ENCODE measurements at places on chromosomes 16 and 17.

GRCh38 chr17:66932311-66932710 lies 32.2 kb upstream of the CACNG4 start:
- DNase-seq: no peak

GRCh38 chr17:66340720-66341119 lies 38.3 kb downstream of the PRKCA start:
- no peak for DNase-seq

DNA sequence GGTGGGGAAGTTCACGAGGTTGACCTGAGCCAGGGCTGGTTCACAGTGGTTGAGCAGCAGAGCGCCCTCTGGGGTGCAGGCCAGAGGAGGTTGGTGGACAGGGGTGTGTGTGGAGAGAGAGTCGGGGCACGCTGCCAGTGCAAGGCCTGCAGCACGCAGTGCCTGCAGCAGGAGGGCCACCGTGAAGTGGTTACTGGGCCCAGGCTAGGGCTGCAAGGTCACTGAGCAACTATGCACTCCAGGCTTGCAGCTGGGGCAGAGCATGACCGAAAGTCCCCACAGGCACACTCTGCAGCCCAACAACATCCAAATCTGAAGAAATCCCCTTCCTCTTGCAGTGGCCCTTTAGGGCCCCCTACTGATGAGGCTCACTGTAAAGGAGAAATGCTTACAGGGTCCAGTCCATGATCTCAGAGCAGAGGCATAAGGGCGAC lies 89.1 kb upstream of the NOL11 start:
- DNase-seq: no peak

DNA sequence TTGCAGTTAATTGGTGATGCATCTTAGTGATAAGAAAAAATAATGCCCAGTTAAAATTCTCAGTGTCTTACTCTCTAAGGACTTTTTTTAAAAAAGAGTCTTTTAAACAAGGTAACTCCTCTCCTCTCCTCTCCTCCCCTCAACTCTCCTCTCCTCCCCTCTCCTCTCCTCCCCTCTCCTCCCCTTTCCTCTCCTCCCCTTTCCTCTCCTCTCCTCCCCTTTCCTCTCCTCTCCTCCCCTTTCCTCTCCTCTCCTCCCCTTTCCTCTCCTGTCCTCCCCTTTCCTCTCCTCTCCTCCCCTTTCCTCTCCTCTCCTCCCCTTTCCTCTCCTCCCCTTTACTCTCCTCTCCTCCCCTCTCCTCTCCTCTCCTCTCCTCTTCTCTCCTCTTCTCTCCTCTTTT lies 675.9 kb upstream of the RBFOX1 start:
- DNase-seq: no peak

- no peak for DNase-seq
Measured at GRCh38 chr16:29321585-29321984, 84.9 kb downstream of the NPIPB11 start.

DNA sequence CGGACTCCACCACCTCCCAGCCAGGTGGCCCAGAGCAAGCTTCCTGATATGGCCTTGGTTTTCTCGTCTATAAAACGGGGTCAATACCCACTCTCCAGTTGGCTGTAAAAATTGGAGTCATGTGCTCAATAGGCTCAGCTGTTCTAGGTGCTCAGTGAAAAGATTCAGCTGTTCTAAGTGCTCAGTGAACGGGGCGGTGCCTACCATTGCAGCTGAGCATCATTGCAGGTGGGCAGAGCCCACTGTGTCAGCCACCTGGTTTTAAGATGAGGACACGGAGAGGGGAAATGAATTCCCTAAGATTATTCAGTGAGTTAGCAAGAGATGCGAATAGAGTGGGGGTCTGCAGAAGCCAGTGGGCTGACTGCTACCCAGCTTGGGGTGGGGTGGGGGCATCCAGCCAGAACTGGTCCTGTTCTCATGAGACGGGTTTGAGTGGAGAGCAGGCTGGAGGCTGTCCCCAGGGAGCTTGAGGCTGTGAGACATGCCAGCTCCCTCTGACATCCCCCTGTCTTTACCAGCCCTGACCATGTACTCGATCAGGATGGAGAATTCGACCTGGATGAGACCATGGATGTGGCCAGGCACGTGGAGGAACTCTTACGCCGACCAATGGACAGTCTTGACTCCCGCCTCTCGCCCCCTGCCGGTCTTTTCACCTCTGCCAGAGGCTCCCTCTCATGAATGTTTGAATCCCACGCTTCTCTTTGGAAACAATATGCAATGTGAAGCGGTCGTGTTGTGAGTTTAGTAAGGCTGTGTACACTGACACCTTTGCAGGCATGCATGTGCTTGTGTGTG lies 21.9 kb downstream of the STAT5A start:
- DNase-seq: no peak

- DNase-seq: no peak
Measured at GRCh38 chr16:21060027-21060510, 90.6 kb downstream of the DNAH3 start.

DNA sequence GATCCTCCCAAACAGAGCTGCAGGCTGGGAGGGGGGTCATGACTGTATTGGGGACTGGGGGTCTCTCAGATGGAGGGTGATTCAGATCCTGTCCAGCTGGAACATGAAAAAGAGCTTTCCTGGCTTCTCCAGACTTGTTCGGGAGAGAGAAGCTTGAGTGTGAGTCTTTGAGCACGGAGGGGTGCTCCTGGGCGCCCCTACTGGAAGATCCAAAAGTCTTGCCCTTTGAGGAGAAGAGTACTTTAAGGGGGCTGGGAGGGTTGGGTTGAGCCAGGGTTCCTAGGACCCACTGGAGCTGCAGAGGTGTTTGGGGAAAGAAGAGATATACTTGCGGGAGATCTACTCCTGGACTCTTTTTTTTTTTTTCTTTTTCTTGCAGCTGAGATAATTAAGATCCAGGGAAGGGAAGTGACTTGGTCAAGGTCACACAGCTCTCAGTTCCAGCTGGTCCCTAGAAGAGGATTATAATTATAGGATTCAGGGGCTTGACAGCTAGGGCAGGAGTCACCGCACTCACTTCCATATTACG lies 8.4 kb downstream of the RARA start:
- peak; percentile 45 for DNase-seq

GRCh38 chr17:78101112-78101511 lies 27.4 kb downstream of the TMC6 start:
- no peak for DNase-seq

- DNase-seq: no peak
Measured at GRCh38 chr17:33209671-33210070, 83.4 kb downstream of the ASIC2 start.

DNA sequence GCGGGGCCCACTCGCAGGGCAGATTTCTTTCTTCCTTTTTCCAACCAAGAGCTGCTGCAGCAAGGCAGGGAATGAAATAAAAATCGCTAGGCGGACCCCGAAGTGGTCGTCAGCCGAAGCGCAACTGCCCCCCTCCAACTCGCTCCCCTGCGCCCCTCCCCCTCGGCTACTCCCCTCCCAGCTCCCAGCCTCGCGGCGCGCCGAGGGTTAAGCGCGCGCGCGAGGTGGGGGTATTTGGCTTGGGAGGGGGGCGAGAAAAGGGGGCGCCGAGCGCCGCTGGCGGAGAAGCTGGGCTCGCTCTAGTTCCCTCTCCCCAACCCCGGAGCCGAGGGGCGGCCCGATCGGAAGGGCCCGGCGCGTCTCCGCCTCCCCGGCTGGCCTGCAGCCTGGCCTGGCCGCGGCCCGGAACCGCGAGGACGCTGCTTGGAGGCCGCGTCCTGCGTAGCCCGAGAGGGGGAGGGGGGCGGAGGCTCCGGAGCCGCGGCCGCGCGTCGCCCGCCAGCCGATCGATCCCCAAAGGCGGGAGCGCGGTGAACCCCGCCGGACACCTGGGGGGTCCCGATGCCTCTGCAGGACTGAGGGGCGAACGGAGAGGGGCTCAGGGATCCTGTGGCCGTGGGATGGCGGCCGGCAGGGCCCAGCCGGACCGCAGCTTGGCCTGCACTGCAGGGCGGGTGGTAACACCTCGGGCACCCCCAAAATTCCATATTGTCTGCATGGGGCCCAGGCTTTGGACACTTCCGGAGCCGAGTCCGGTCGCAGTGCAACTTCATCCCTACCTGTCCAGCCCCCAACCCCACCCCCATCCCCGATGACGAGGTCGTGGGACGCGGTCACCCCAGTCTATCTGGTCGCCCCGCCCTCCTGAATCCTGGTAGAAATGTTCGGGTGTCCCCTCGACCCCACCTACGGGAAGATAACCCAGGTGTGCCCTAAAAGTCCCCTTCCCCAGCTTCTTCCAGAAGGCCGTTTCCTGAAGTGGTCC lies 4.9 kb upstream of the CBX4 start:
- no peak for DNase-seq

DNA sequence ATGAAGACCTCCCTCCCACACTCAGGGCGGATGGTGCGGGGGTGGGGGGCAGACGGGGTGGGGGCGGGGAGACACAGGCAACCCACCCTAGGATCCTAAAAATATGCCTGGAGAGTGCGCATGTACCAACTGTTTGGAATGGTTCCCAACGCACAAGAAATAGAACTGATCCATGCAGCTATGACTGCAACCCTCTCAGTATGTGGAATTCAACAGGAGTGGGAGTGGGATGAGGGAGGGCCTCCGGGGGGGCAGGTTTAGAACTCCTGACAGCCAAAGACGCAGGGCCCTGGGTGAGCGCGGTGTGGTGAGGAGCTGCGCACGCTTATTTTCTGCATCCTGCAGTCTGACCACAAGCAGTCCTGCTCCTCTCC lies 1.1 kb upstream of the P2RX5 start:
- no peak for DNase-seq

GRCh38 chr16:4344983-4345835 lies 5.9 kb downstream of the PAM16 start:
- no peak for DNase-seq

GRCh38 chr17:4836221-4836620 lies 3.1 kb downstream of the MINK1 start:
- DNase-seq: no peak

DNA sequence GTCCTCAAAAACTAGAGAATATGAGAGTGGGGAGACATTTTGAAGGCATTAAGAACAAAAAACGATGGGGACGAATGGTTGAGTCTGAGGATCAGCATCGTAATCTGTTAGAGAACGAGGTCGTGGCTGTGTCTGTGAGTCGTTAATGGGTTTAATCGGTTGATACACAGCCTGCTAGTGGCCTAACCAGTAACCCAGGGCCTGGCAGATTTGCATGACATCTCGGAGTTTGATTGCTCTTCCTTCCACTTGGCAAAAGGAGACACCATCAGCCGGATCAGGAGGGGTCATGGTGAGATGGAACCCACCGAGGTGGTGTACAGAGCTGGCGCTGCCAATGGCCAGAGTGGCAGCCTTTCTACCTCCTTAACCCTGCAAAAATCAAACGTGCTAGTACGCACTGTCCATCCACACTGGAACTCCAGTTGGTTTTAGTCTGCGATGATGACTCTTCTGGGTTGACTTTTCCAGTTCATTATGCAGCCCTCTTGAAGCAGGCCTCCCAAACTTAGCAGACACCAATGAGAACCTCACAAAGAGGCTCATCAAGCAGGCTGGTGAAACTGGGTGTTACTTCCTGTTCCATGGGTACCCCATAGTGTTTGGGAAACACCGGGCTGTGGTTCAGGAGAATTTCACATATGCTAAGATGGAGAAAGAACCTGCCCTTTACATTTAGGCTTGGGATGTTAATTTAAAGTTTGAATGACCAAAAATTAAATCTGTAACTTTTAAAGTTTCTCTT lies 4.1 kb downstream of the HS3ST3B1 start:
- DNase-seq: no peak

GRCh38 chr17:17364338-17364667 lies 61.1 kb downstream of the NT5M start:
- DNase-seq: no peak

- DNase-seq: no peak
Measured at GRCh38 chr16:999677-1000076, 18.1 kb downstream of the SOX8 start.

DNA sequence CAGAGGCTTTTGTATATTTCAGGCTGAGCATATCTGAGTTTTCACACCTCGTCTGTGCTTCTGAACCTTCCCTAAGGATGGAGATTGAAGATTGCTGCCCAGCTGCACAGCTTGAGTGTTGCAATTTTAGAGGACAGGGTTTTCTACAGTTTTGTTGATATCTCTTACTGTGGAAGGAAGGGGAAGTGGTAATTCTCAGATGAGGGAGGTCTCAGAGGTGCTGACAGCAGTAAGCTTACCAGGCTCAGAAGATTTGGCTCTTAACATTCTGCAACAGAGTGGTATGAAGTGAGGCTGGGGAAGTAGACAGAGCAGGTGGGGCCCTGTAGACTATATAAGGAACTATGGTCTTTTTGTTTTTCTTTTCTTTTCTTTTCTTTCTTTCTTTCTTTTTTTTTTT lies 45.8 kb upstream of the ARHGAP17 start:
- DNase-seq: no peak

DNA sequence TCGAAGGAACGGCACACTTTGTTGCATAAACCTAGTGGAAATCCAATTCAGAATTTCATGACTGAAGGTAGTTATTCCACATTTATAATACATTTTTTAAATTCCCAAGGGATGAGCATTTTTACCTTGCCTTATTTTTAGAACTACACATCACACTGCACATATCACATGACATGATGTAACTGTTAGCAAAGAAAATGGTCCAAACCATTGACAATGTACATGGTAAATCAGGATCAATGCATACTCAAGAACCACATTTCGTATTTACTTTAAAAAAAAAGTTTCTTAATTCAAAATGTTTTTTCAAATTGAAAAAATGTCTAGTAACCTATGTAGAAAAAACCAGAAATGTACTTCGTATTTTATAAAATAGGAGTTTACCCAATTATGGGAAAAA lies 2.5 kb downstream of the KANSL1 start:
- DNase-seq: no peak

- DNase-seq: no peak
Measured at GRCh38 chr16:50263940-50264929, 2.1 kb upstream of the ADCY7 start.

- DNase-seq: no peak
Measured at GRCh38 chr17:71765437-71765836, 355.4 kb upstream of the SOX9 start.

DNA sequence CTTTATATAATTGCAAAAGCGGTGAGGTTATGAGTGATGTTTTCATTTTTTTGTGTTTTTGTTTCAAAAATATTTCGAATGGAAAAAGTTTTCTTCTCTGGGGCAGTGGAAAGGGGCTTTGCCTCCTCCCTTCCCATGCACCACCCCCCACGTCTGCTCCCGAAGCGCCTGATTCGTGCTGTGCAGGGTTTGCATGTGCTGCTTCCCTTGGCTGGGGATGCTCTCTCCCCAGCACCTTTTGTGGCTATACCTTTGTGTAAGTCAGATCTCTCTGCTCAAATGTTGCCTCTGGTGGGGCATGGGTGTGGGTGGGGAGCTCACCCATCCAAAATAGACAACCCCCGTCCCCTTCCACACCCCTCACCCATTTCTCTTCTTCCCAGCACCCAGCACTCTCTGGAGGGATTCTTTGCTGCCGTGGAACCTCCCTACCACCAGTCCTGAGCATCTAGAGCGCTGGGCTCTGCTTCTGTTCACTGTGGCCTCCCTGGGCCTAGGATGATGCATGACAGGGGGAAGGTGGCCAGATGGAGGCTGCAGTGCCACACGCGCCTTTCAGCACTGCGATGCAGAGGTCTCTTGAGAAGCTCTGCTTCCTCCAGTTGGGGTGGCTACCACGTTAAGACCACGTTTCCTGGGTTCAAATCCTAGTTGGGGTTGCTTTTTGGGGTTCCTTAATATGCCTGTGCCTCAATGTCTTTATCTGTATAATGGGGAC lies 71.2 kb downstream of the IRF8 start:
- DNase-seq: no peak

GRCh38 chr16:89417352-89417751 lies 73.0 kb downstream of the ANKRD11 start:
- no peak for DNase-seq
